ENCODE measurements at places on chromosomes 2 and 18.

- DNase-seq: no peak
Observed at GRCh38 chr2:217900010-217900779, 102.6 kb downstream of the TNS1 start.

DNA sequence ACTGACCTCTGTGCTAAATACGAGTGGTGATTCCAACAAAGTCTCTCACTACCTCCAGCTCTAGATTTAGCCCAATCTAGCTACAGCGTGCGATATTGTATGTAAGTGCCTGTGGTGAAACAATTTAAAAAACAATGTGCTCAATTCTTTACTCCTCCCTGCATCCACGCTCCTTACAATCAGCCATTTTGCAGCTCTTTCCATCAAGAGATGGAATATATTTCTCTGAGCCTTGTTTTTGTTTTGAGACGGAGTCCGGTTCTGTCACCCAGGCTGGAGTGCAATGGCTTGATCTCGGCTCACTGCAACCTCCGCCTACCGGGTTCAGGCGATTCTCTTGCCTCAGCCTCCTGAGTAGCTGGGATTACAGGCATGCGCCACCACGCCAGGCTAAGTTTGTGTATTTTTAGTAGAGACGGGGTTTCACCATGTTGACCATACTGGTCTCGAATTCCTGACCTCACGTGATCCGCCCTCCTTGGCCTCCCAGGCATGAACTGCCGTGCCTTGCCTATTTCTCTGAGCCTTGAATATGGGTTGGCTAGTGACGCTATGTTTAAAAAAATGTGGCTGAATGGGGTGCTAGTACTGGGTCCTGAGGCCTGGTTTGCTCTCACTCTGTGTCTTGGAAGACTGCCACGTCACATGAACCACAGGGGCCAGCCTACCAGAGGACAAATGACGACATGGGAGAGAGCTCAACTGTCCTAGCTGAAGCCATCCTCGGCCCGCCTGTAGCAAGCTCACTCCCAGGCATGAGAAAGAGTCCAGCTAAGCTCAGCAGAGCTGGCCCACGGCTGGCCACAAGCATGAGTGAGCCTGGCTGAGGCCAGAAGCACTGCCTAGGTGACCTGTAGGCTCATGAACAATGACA lies 14.8 kb downstream of the WDFY1 start:
- DNase-seq: no peak

GRCh38 chr2:235463893-235464292 lies 29.9 kb upstream of the AGAP1 start:
- DNase-seq: no peak

DNA sequence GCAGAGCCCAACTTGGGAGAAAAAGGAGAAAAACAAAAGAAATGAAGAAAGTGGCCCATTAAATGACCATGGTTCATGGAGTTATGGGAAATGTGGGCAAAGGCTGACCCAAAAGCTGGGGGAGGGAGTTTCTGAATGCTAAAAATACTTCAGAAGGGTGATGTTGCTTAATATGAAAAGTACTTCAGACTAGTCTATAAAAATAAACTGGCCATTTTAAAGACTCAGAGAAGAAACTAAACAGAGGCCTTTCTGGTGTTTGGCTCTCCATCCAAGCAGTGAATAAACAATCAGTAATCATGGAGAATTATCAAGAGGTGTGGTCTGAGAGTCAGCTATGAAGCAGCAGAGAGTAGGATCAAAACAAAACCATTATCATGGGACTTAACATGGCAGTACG lies 160.8 kb upstream of the MAPRE2 start:
- DNase-seq: no peak

Measured in GM12892 (cell line).